Cortex of kidney (tissue), 1 donor: ENCODE measurements at places on chromosomes 3 and 15.

DNA sequence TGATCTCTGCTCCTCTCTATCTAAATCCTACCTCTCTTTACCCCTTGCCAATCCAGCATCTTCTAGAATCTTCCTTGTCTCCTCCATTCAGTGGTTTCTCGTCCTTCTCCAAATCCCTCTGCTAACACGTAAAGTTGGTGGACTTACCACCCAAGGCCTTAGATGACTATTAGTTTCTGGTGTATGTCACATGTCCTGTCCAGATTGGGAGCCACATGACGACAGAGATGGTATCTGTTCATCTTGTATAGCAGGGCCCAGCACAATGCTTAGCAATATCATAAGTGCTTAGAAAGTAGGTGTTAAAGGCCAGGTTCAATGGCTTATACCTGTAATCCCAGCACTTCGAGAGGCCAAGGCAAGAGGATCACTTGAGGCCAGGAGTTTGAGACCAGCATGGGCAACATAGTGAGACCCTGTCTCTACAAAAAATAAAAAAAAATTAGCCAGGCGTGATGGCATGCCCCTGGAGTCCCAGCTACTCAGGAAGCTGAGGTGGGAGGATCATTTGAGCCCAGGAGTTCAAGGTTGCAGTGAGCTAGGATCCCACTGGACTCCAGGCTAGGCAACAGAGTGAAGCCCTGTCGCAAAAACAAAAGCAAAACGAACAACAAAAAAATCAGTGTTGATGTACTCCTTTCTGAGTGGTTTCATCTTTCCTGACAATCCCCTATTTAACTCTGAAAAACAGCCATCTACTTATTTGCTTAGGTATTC lies 81.8 kb downstream of the HMG20A start:
- DNase-seq: no peak

DNA sequence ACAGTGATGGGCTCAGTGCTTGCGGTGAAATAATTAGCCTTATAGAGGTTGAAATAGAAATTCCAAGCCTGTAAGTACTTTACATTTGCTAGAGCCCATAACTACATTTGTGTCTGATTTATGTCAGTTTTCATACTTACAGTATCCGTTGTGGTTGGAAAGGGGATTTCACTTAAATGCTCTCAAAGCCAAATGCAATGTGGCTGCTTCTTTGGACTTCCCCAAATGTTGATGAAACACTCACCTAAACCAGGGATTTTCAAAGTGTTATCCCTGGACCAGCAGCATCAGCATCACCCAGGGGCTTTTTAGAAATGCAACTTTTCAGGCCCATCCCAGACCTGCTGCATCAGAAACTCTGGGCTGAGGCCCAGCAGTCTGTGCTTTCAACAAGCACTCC lies 378.7 kb downstream of the MCTP2 start:
- no peak for DNase-seq

DNA sequence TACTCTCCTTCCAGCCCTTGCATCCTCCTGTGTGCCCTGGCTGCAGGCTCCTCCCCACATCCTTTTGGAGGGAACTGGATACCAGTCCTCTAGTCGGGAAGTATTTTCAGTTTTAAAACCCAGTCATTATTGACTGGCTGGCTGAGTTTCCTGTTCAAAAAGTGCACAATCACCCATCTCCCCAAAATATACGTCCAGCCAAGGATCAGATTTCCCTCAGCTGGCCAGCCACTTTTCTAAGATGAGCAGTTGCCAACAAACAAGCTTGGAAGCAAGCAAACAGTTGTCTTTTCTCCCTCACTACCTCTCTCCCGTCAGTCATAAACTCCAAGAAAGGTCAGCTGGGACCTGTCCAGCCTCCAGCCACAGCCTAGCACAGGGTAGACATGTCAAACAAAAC lies 147.7 kb upstream of the GALNT15 start:
- no peak for DNase-seq

DNA sequence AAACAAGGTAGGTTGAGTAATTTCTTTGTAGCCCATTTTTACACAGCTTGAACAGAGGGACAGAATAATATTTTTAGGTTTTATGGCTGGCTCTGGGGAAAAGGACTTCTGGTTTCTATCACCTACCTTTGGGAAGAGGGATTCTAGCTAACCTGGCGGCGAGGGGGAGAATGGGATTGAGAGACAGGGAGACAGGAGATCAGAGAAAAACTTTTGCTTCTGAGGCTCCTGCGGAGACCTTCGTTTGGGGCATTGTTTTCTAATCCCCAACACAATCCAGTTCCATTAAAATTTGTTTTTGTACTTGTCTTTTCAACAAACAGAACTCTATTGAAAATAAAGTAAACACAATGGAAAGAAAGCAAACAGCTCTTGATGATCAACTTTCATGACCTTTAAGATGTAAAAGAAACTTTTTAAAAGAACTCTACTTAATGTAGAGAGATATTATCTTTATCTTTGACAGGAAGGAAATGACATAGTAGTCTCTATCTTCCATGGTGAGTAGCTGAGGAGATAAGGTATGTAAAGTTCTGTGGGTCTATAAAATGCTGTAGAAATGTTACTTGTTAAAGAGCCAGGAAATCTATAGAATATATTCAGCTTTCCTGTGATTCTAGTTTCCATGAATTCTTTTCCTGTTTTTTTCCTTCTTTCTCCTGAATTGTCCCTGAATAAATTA lies 37.0 kb upstream of the P2RY1 start:
- no peak for DNase-seq

- no peak for DNase-seq
Observed at GRCh38 chr15:83578691-83579090, 75.2 kb upstream of the ADAMTSL3 start.
